ENCODE measurements at places on chromosomes 2 and 18. TPM values are rescaled to one million over a fixed set of nuclear protein-coding genes. Genes with fewer than 3 reads are reported as not detected.

DNA sequence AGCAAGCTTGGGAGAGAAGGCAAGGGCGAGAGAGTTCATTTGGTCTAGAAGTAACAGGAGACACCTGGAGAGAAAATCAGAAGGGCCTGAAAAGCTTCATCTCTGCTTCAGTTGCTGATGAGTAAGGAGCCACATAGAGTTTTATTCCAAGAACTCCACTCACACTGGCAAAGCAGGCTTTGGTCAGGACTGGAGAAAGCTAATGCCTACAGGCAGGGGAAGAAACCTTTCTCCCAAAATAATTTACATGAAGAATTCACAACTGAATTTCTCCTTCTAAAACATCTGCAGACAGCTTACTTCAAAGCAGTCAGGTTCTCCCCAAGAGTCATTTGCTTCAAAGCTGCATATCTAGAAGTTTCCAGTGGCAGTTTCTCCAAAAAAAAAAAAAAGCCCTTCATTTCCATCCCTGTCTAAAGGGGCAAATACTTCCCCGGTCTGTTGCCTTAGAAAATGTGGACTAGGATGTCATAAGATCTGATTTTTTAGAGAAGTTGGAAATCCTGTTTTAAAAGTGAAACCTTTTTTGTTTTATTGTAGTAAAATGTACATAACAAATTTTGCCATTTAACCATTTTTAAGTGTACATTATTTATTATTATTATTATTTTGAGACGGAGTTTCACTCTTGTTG, 46.3 kb downstream of the TMEM247 start:
- DNase-seq, result no peak

GRCh38 chr2:48448274-48449061, 81.5 kb upstream of the STON1 start:
- DNase-seq, result peak; percentile 85

- no peak for DNase-seq
Measured at GRCh38 chr2:223863491-223863890, 26.1 kb upstream of the AP1S3 start.

GRCh38 chr2:215536510-215536909, 100.6 kb upstream of the FN1 start:
- DNase-seq, result no peak

DNA sequence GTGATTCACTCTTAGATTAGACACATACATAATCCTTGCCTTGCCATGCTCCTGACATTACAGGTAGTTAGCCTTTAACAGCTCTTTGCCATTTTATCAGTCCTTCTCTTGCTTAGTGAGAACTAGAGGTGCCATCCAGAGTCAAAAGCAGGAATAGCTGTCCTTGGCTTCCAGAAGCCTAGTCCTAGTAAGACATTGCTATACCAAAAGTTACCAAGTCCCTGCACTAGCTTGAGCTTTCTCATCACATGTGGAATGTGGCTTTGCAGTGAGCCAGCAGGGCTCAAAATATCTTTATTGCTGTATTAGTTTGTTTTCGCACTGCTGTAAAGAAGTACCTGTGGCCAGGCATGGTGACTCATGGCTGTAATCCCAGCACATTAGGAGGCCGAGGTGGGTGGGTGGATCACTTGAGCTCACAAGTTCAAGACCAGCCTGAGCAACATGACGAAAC, 104.7 kb upstream of the NOSTRIN start:
- no peak for DNase-seq

DNA sequence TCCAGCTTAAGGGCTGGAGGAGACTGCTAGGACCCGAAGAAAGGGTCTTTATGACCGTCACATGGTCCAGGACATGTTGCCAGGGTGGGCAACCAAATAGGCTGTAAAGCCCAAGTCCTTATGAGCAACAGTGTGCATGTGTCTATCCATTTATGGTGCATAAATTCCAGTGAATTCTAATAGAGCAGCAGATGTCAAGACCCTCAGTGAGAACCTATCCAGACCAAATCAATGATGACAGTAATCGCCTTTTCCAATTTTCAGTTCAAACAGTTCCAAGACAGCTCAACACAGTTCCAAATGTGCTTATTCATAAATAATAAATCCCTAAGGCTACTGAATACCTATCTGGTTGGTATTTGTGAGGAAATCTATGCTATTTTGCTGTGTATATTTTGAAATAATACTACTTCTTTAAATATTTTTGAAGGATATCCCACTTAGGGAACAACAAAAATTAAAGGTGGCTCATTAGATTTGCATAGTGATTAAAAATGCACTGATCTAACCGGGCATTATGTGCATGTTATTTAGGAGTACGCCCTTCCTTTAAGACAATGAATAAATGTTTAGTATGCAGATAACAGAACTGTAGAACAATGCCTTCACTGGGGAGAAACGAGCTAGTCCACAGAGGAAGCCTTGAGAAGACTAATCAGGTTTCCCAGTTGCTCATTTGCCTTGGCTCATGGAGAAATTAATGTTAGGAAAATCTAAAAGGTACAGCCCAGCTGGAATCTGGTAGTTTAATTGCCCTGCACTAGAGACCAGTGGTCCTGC, 519.5 kb upstream of the CHAC2 start:
- no peak for DNase-seq

DNA sequence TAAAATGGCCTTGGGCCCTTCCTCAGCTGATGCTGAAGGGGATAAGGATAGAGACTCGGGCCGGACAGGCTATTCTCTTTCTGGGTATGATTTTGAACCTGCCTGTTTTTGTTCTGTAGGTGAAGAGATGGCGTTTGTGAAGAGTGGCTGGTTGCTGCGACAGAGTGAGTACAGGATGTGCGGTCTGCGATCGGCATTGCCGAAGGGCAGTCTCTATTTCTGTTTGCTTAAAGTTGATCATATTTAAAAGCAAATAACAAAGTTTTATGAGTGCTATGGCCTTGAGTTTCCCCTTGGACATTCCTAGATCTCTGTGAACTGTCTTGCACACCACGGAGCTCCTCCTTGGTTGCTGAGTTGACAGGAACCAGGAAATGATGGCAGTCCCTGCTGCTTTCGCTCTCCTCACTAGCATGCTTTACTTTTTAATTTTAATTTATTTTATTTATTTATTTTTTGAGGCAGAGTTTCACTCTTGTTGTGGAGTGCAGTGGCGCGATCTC, 15.7 kb downstream of the PLEKHB2 start:
- no peak for DNase-seq

- DNase-seq, result no peak
Measured at GRCh38 chr2:99445065-99445464, 44.8 kb downstream of the REV1 start.

- no peak for DNase-seq
Measured at GRCh38 chr2:160399880-160400279, 93.7 kb downstream of the RBMS1 start.

DNA sequence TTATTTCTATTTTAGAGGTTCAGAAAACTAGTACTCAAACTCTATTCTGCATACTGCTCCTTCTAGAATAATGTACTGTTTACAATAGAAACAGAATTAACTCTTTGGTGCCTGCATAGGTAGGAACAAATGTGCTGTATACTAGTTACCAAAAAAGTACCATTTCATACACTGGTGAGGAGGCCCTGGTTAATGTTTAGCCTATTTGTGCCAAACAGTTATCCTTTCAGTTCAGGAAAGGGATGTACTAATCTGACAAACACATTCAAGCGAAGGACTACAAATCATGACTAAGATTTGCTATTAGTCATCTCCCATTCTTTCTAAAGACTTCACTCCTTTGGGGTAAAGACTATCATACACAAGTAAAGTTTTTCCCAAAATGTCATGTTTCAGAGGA, 47.4 kb downstream of the EXOC6B start:
- DNase-seq, result peak; percentile 67

GRCh38 chr2:232633413-232634205, at the start of gene EFHD1:
EFHD1 (plus strand) TSS chr2:232633604; CDS start chr2:232633705, 101 bp downstream.
- DNase-seq, result no peak

DNA sequence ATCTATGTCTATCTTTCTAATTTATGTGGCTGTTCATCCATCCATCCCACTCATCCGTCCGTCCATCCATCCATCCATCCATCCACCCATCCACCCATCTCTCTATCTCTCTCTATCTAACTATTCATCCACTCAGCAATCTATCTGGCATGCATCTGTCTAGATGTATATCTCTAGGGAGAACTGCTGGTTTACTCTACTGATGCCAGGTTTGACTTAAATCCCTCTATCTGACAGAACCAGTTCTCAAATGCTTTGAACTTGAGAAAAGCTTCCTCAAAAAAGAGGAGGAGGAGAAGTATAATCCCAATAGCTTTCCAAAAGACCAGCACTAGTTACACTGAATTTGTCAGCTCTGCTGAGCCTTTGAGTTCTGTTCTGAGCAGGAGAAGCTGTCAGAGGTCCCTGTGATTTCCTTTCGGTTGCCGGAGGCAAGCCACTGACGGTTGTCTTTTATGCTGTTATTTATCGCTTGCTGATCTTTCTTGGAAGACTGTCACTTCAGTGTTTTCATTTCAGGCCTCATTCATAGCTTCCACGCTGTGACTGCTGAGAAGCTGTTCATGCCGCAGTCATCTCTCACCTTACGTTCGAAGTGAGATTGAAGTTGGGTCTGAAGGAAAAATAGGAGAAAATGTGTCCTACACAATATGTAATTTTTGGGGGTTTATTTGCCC, 129.4 kb upstream of the UXS1 start:
- DNase-seq, result no peak

DNA sequence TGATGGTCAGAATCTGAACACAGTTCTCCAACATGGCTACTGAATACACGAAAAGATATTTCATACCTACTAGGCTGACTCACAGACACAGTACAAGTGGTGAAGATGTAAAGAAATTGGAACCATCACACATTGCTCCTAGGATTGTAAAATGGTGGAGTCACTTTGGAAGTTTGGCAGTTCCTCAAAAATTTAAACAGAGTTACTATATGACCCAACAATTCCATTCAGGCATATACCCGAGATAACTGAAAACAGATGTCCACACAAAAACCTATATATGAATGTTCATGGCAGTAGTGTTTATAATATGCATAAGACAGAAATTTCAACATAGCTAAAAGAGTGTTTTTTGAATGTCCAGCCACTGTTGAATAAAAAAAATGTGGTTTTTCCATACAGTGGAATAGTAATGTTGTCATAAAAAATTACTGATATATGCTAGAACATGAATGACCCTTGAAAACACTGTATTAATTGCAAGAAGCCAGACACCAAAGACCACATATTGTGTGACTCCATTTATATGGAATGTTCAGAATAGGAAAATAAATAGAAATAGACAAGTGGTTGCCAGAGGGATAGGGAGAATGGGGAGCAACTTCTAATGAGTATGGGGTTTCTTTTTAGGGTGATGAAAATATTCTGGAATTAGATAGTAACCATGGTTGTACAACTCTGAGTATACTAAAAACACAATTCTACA, 10.1 kb downstream of the RMP24 start:
- DNase-seq, result no peak

DNA sequence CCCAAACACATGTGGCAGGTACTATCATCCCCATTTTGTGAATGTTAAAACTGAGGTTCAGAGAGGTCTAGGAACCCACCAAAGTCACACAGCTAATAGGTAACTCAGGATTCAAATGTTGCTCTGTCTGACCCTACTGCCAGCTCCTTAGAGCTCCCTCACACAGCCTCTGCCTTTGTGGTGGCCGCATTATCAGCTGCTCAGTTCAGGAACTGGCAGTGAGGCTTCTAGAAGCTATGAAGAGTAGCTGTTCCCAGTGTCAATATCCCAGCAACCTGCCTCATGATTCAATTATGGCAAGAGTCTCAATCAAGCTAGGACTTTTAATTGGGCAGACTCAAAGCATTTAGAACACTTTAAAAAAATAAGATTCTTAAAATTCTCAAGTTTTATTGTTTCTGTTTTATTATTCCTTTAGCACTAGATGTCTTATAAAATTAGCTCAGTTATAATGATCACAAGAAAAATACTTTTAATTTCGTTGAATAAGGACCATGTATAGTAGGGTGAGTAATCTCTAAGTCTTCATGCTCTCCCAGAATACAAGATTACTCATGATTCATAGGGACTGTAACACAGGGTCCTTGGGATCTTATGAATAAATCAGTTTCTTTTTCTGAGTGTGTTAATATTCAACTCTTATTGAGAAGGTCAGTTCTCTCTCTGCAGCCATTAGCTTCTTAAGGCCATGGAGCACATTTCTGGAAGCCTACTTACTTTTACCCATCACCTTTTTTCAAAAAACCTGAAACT, 342.7 kb downstream of the RND3 start:
- no peak for DNase-seq

- no peak for DNase-seq
Measured at GRCh38 chr18:58721566-58722239, 50.4 kb downstream of the MALT1 start.

DNA sequence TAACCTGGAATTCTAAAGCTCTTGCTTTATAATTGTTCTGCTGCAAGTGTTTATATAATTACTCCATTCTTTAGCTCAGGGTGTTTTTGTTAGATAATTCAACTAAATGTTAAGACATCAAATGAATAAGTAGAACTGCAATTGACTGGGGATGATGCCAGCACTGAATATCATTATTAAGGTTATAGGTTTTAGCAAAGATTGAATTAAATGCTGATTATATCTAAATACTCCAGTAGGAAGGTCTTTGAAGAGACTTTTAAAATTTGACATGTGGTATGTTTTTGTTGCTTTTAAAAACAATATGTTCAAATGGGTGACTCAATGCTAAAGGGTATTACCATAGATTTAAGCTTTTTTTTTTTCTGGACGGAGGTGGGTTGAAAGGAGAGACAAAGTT, 170.1 kb upstream of the THUMPD2 start:
- DNase-seq, result no peak

DNA sequence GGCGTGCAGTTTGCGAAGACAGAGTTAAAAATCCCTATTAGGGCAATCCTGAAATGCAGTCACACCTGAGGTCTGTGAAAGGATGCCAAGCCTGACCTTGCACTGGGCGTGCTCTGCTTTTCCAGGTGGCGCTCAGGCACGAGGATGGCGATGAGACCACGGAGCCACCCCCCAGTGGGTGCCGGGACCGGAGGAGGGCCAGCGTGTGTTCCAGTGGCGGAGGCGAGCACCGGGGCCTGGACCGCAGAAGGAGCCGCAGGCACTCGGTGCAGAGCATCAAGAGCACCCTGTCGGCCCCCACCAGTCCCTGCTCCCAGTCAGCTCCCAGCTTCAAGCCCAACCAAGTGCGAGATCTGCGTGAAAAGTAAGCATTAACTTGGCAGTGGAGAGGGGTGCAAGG, 203.4 kb downstream of the TPGS2 start:
- DNase-seq, result no peak

BMP10 gene
- not detected for total RNA-seq

RAPGEF4 gene
- total RNA-seq, result 0.91 TPM

SH3RF3 gene
- not detected for total RNA-seq

TTN gene
- total RNA-seq, result under 0.01 TPM

KCNF1 gene
- total RNA-seq, result 0.09 TPM

DSG2 gene
- total RNA-seq, result 23.3 TPM

GALNT13 gene
- total RNA-seq, result 4.8 TPM

CABYR gene
- total RNA-seq, result 0.38 TPM

KIF3C gene
- 3.4 TPM for total RNA-seq
